ENCODE measurements at places on chromosomes 12 and 14. TPM values are rescaled to one million over a fixed set of nuclear protein-coding genes. Genes with fewer than 3 reads are reported as not detected.

Gene GUCY2C
- total RNA-seq: 2.5 TPM

Gene ABCD2
- 0.06 TPM for total RNA-seq

Gene SMOC1
- total RNA-seq: 2.4 TPM

Gene CATSPERB
- total RNA-seq: 0.30 TPM

Gene NFE2
- total RNA-seq: 1.4 TPM

DNA sequence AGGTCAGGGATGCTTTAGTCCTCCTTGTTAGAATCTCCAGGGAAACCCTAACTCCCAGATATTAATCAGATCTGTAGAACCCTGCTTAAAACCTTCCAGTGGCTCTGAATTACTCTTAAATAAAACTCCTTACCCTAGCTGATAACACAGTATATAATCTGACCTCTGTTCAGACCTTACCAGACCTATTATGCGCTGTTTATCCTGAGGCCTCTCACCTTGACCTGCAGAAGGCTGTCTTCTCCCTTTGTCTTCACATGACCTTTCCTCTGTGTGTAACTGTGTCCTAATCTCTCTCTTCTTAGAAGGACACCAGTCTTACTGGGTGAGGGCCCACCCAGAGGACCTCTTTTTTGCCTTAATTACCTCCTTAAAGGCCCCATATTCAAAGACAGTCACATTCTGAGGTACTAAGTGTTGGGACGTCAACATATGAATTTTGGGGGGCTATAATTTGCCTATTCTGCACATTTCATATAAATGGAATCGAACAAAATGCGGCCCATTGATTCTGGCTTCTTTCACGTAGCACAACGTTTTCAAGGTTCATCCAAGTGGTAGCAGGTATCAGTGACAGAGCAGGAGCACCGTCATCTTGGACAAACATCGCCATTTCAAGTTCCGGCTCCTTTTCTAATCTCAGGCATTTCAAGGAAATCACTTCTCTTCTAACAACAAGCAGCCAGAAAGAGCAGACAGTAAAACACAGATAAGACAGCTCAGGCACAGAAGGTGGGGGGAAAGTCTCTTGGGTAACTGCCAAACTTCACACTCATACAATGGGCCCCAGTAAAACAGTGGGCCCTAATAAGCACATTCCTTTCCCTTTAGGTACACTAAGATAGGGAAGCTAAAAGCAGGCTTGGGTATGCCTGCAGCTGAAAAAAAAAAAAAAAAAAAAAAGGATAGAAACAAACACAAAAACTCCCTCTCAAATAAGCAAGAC lies 200.2 kb upstream of the NUDT4 start:
- no peak for DNase-seq

DNA sequence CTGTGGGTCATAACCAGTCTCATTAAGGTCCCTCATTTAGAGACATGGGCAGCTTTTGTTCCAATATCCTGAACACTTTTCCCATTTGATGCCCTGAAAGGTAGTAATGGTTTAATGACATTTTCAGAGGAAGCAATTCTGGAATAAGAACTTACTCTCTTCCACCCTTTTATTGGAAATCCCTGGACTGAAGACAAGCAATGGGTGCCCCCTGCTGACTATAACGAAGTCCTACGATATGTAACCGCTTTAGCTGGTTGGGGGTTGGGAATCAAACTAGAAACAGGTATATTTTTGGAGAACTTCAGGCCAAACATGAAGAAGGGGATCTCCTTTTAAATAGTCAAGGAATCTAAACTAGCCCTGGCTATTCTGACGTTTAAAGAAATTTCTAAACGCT lies 20.5 kb downstream of the SARNP start:
- DNase-seq: no peak

DNA sequence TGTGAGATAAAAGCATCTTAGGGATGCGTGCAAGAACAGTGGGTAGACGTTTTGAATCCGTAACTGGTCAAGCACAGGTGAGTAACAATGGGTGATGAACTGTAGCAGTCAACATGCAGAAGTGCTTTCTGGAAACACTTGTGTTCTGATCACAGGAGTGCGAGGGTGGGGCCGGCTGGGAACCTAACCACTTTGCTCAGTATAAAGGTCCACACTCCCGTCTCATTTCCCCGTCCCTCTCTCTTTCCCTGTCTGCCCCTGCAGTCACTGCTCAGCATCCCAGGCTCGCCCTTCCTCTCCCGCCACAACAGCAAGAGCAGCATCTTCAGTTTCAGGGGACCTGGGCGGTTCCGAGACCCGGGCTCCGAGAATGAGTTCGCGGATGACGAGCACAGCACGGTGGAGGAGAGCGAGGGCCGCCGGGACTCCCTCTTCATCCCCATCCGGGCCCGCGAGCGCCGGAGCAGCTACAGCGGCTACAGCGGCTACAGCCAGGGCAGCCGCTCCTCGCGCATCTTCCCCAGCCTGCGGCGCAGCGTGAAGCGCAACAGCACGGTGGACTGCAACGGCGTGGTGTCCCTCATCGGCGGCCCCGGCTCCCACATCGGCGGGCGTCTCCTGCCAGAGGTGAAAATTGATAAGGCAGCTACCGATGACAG lies 127.1 kb downstream of the FIGNL2 start:
- DNase-seq: peak; percentile 31

DNA sequence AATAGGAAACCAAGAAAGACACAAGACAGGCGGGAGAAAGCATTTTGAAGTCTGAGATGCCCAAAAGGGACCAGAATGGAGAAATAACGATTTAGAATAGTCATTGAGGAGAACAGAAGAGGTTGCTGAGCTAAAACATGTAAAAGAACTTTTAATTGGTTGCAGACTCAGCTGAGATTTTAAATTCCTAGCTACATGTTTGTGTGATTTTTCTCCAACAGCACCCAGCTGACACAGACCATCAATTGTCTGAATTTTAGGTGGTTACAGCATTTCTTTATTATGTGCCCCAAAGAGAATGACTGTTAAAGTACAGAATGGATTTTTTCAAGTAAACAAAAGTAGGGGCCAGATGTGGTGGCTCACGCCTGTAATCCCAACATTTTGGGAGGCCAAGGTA lies 50.3 kb downstream of the BAZ1A start:
- no peak for DNase-seq

GRCh38 chr14:99511421-99512109 lies 30.4 kb downstream of the CCNK start:
- DNase-seq: no peak

GRCh38 chr14:93903342-93904184 lies 23.6 kb upstream of the FAM181A start:
- DNase-seq: no peak

DNA sequence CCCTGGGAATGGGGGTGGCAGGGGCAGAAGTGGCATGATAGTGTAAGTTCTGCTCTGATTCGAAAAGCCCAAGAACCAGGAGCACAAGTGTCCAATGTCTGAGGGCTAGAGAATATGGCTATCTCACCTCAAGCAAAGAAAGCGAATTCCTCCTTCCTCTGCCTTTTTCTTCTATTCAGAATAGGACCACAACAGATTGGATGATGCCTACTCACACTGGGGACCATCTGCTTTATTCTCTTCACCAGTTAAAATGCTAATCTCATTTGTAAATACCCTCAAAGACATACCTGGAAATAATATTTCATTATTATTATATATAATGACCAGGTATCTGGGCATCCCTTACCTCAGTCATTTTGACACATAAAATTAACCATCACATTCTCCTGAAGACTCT lies 808.7 kb downstream of the NRXN3 start:
- DNase-seq: no peak

DNA sequence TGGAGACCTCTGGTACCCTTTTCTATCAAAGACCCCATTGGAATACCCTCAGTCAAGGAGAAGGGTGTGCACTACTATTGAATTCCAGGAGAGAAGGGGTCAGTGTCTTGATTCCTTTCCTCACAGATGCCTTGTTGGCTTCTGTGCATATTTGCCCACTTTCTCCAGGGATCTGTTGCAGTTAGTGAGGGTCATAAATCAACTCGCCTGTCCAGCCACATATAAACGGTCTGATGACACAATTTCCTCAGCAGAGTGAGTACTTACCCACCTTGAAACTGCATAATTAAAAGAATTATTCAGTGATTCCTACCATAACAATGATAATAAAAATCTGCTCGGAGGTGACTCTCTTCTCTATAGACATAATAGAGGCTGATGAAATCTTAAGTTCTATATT lies 13.9 kb upstream of the DCD start:
- no peak for DNase-seq

DNA sequence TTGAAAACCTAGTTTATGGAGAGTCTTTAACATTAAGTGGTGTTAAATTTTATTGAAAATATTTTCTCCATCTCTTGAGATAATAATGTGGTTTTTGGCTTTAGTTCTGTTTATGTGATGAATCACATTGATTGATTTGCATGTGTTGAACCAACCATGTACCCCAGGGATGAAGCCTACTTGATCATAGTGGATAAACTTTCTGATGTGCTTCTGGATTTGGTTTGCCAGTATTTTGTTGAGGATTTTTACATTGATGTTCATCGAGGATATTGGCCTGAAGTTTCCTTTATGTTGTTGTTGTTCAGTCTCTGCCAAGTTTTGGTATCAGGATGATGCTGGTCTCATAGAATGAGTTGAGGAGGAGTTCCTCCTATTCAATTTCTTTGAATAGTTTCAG lies 222.6 kb downstream of the ADAMTS20 start:
- no peak for DNase-seq

DNA sequence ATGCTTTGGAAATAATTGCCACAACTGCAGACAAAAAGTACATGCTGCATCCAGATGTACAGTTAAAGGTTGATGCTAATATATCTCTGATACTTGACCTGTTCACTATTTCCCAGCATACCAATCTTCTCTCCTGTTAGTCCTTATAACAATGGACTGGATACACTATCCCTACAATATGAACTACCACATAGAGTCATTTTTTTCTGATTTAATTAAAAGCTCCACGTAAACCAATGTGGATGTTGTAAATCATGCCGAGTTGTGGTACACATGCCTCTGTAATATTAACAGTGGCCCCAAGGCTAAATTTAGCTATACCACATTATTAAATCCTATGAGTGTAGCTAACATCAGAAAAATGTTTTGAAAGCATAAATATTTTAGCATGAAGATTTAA lies 469.1 kb upstream of the RPL10L start:
- DNase-seq: no peak

DNA sequence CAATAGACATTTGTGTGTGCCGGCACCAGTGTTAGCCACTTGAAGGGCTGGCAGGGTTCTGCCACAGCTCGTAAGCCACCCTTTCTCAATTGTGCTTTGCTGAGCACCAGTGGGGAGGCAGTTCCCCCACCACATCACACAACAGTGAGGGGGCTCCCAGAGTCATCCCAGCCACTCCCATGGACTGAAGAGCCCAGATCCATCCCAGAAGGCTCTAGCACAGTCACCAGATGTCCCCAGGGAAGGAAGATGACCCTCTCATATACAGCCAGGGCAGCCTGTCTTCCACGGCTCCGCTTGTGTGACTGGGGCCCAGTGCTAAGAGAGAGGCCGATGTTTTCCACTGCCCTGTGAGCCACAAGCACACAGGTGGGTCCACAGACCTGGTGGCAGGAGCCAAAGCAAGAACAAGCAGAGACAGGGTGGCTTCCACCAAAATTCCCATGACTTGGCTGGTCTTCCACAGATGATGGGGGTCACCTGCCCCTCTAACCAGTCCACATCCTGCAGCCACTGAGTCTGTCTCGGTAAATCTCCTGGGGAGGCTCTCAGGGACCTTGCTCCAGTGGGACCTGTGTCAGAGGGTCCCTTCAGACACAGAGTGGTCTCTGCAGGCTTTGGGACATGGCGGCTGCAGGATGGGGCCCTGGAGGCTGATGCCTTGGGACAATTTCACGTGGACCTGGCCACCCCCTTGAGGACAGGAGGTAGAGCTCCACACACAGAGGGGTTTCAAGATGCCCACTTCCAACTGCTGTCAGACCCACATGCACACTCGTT lies 71.9 kb upstream of the DDX11 start:
- no peak for DNase-seq

DNA sequence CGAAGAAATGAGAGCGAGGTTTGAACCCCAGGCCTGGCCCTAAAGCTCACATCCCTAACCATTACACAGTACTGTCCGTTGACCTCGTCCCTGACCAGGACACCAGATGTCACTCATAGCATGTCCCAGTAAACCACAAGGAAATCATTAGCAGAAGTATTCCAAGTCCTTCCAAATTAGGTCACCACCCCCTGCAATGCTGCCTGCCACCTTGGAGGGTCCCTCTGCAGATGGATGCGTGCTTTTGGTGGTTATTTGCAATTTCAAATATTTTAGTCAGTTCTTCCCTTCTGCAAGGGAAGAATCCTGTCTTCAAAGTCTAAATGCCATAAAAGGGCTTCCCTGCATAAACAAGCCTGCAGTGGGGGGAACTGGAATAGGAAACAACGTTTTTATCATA lies 71.3 kb downstream of the CLMN start:
- no peak for DNase-seq

DNA sequence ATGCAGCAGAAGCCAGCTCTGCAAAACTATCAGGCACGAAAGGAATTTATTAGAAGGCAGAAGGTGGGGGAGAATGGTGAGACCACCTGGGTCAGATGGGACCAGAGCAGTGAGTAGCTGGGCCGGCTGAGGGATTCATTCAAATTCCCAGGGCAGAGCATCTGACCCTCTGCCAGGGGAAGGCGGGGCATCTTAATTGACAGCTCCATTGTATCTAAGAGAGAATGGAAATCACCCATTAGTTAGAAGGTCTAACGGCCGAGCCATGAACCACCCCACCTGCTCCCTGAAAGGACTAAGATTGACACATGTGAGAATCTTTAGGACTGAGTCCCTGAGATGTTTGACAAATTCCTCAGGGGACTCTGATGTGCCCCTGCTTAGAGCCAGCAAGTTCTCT lies 83.7 kb downstream of the PHETA1 start:
- DNase-seq: no peak

GRCh38 chr12:52713960-52714886 lies 10.9 kb upstream of the KRT77 start:
- DNase-seq: no peak

DNA sequence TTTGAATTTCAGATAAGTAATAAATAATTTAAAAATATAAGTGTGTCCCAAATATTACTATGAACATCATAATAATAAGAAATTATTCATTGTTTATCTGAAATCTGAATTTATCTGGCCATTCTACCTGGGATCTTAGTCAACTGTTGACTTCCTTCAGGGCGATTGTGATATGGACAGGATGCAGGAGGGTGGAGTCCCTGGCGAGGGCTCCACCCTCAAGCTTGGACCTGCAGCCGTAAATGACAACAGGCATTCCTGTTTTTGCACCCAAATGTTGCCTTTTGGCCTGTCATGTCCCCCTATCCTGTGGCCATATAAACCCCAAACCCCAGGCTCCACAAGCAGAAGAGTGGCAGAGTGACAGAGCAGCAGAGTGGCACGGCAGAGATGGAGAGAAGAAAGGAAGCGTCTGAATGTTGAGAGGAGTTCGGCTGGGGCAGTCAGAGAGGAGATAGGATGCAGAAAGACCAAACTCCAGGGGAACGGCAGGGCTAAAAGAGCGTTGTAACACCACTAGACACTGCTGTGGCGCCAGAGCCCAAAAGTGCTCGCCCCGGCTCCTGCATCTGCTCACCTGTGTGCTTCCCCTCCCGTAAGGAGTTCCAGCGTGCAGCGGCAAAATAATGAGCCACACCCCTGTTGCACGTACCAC lies 39.4 kb upstream of the FUT8 start:
- no peak for DNase-seq

- no peak for DNase-seq
These were observed 95.2 kb downstream of the SSPN start for GRCh38 chr12:26290565-26290964.

GRCh38 chr12:93684716-93685115 lies 7.5 kb downstream of the CRADD start:
- DNase-seq: no peak

Data from H1 (cell line).